Trophoblast cell (in vitro differentiated cells and primary cell): ENCODE measurements at places on chromosomes 2 and 18.

GRCh38 chr2:165373278-165374010, 96.1 kb upstream of the CSRNP3 start:
- H3K27me3 ChIP-seq: no peaks in the 10 kb centered on the region
- no peak for DNase-seq
- H3K27ac ChIP-seq: no peak overlapping the region

DNA sequence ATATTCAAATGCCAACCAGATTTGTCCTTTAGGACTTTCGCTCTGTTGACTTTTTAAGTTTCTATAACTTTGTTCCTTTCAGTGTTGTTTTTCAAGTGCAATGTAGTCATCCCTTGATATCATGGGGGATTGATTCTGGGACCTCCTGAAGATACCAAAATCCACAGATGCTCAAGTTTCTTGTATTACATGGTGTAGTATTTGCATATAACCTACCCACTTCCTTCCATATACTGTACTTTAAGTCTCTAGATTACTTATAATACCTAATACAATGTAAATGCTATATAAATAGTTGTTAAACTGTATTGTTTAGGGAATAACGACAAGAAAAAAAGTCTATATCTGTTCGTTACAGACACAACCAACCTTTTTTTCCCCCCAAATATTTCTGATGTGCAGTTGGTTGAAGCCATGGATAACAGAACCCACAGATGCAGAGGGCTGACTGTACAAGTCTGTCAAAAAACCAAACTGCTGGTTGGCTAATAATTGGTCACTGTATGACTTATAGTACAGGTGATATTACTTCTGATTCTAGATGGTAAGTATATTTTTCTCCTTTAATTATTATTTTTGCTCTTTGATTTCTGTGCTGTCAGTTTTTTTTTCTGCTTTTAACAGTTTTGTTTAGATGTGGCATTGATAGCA, 201.7 kb upstream of the STON1 start:
- no peak overlapping the region for H3K27ac ChIP-seq
- no peak overlapping the region for H3K4me3 ChIP-seq
- H3K36me3 ChIP-seq: no peaks in the 10 kb centered on the region
- no peaks in the 10 kb centered on the region for H3K27me3 ChIP-seq

DNA sequence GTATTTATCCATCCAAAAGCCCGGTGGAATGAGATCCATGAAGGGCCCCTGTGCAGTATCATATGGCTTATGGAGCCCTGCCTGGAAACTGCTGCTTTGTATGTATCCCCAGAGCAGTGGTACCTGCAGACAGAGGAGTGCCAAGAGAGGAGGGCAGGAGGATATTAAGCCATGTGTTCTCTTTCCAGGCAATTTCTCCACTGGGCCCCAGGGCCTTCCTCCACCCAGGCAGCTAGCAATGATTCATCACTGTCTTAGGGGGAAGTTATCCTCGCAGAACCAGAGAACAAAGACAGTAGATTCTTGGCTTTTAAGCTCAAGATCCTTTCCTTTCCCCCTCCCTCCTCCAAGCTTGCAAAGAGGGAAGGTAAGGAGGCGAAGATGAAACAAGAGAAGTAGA, 98.1 kb downstream of the LRRC30 start:
- H3K36me3 ChIP-seq: no peaks in the 10 kb centered on the region
- H3K27me3 ChIP-seq: no peaks in the 10 kb centered on the region
- H3K27ac ChIP-seq: no peak overlapping the region
- no peak for DNase-seq
- H3K4me1 ChIP-seq: peaks cover 9% of the 10 kb centered on the region

- peaks cover 17% of the 10 kb centered on the region for H3K36me3 ChIP-seq
- no peaks in the 10 kb centered on the region for H3K4me1 ChIP-seq
- no peak for DNase-seq
Measured at GRCh38 chr18:80042785-80043184, 8.6 kb downstream of the RBFA start.

GRCh38 chr2:165857876-165858275, 63.8 kb upstream of the GALNT3 start:
- no peaks in the 10 kb centered on the region for H3K36me3 ChIP-seq
- no peaks in the 10 kb centered on the region for H3K4me1 ChIP-seq
- no peak for DNase-seq
- H3K27ac ChIP-seq: no peak overlapping the region

- no peaks in the 10 kb centered on the region for H3K36me3 ChIP-seq
- peaks cover 6% of the 10 kb centered on the region for H3K4me1 ChIP-seq
- H3K27ac ChIP-seq: no peak overlapping the region
Measured at GRCh38 chr2:26615860-26616705, 25.1 kb downstream of the CIB4 start.

- no peaks in the 10 kb centered on the region for H3K27me3 ChIP-seq
- DNase-seq: peak; percentile 50
- H3K4me1 ChIP-seq: no peaks in the 10 kb centered on the region
- no peaks in the 10 kb centered on the region for H3K36me3 ChIP-seq
- no peak overlapping the region for H3K27ac ChIP-seq
- H3K4me3 ChIP-seq: no peak overlapping the region
Measured at GRCh38 chr2:41414486-41415230, 633.2 kb upstream of the PKDCC start.

DNA sequence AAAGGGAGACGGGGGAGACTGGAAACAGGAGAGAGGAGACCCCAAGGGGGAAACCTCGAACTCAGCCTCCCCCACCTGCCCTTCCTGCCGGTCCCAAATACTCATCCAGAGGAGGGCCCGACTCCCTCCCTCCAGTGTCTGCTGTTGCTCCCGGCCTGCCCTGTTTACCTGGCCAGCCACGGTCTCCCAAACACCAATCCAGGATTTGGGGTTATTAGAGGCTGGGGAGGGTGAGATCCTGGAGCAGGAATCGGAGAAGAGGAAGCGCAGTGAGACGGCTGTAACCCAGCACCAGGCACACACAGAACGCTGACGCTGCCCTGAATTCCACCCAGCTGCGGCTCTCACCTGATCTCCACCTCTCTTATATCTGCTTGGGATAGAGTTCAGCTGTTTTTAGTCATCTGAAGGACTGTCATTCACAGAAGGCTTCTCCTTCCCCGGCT, 213.0 kb downstream of the TNS1 start:
- DNase-seq: no peak
- no peaks in the 10 kb centered on the region for H3K36me3 ChIP-seq
- H3K4me3 ChIP-seq: no peak overlapping the region
- H3K27ac ChIP-seq: no peak overlapping the region
- H3K4me1 ChIP-seq: peaks cover 11% of the 10 kb centered on the region

DNA sequence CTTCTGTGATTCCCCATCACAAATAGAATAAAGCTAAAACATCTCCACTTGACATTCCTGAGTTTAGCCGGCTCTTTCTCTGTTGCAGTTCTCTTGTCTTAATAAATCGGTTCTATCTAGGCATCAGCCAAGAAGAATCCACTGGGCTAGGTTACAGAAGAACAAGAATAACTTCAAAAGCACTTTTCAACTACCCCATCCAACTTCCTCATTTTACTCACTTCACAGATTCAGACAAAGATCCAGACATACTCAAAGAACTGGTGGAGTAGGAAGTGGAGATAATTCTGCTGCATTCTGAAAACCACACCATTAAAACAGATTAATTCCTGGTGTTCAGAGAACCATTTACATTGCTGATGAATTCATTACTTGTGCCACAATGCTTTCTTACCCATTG, 9.6 kb upstream of the ALPK2 start:
- H3K27ac ChIP-seq: no peak overlapping the region
- no peaks in the 10 kb centered on the region for H3K36me3 ChIP-seq

GRCh38 chr18:44788334-44788733, 107.6 kb downstream of the SETBP1 start:
- H3K27me3 ChIP-seq: no peaks in the 10 kb centered on the region
- DNase-seq: no peak
- peaks cover 22% of the 10 kb centered on the region for H3K4me1 ChIP-seq
- no peak overlapping the region for H3K27ac ChIP-seq
- no peaks in the 10 kb centered on the region for H3K36me3 ChIP-seq

- no peaks in the 10 kb centered on the region for H3K4me1 ChIP-seq
- DNase-seq: peak; percentile 4
- peaks cover 2% of the 10 kb centered on the region for H3K36me3 ChIP-seq
- H3K27me3 ChIP-seq: no peaks in the 10 kb centered on the region
- H3K27ac ChIP-seq: no peak overlapping the region
- no peak overlapping the region for H3K4me3 ChIP-seq
Measured at GRCh38 chr2:86525421-86526340, 37.6 kb downstream of the CHMP3 start.

DNA sequence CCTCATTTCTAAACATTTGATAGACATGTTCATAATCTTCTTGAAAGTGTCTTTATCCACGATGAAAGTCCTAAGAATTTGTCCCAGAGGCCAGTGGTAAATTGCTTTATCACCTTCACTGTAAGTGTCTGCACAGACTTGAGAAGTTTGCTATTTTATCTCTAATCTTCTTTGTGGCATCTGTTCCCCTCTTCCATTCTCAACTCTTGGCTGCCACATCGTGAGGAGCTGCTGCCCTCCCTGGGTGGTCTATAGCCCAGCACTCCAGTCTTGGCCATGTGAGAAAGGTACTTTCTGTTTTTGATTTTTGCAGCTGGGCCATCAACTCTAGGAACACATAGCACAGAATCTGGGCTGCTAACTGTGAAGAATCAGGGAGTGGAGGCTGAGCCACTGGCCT, 45.5 kb downstream of the SLC14A2 start:
- H3K27ac ChIP-seq: no peak overlapping the region
- no peak for DNase-seq
- H3K36me3 ChIP-seq: no peaks in the 10 kb centered on the region
- H3K27me3 ChIP-seq: no peaks in the 10 kb centered on the region

DNA sequence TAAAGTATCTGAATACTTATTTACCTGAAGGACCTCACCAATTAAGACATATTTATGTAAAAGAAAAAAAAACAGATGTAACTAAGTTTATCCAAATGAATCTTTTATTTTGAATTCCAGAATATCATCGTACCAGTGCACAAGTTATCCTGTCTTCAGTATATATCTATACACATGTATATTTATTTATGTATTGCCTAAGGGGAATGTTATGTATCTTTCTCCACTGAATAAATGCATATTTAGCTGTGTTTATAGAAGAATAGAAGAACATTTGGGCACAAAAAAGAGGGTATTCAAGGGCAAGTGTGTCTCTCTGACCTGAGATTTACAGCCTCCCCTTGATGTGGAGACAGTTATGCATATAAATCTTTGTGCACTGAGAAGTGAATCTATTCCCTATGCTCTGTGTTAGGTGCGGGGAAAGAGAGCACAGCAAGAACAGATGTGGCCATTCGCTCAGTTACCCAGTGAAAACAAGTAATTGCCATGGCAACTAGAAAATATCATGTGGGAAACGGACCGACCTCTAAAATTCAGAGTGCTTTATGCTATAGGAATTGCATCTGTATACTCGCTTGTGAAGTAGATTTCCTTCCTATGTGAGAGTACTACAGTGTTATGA, 39.5 kb upstream of the ASXL3 start:
- H3K36me3 ChIP-seq: no peaks in the 10 kb centered on the region
- no peaks in the 10 kb centered on the region for H3K4me1 ChIP-seq
- H3K27me3 ChIP-seq: no peaks in the 10 kb centered on the region

GRCh38 chr2:102743259-102743658, 18.6 kb upstream of the TMEM182 start:
- no peaks in the 10 kb centered on the region for H3K4me1 ChIP-seq
- no peaks in the 10 kb centered on the region for H3K36me3 ChIP-seq
- no peaks in the 10 kb centered on the region for H3K27me3 ChIP-seq
- no peak overlapping the region for H3K4me3 ChIP-seq
- H3K27ac ChIP-seq: no peak overlapping the region

DNA sequence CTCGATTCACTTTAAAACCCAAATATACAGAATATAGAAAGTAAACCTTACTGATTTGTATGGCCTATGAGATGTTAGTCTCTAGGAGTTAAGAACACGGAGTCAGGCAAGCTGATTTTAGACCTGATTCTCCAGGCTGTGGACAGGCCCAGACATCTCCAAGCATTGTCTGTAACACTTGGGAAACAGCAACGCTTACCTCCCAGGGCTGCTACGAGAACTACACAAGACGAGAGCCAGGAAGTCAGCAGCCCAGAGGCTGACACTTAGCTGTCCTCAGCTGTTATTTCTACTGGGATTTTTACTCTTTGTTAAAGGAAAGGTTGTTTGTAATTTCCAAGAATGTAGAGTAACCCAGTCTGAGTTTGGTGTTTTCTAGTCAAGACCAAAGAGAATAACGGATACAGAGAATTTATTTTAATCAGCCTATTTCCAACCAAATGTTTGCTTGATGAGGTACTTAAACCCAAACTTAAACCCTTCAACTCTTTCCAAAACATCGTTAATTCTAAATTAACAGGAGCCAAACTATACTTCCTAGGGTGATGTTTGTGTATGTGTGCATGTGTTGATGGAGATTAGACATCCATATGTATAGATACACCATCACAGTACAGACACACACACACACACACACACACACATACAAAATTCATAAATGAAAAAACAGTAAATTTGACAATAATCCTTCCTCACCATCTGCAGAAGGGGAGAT, 123.4 kb downstream of the LAMA1 start:
- H3K27ac ChIP-seq: peak overlapping the region; percentile 84
- no peak overlapping the region for H3K4me3 ChIP-seq
- H3K4me1 ChIP-seq: peaks cover 3% of the 10 kb centered on the region
- no peak for DNase-seq
- peaks cover 19% of the 10 kb centered on the region for H3K36me3 ChIP-seq

- no peak overlapping the region for H3K4me3 ChIP-seq
- H3K27ac ChIP-seq: no peak overlapping the region
- no peaks in the 10 kb centered on the region for H3K36me3 ChIP-seq
- DNase-seq: no peak
- no peaks in the 10 kb centered on the region for H3K4me1 ChIP-seq
Measured at GRCh38 chr2:64679673-64680425, 26.1 kb upstream of the SERTAD2 start.

DNA sequence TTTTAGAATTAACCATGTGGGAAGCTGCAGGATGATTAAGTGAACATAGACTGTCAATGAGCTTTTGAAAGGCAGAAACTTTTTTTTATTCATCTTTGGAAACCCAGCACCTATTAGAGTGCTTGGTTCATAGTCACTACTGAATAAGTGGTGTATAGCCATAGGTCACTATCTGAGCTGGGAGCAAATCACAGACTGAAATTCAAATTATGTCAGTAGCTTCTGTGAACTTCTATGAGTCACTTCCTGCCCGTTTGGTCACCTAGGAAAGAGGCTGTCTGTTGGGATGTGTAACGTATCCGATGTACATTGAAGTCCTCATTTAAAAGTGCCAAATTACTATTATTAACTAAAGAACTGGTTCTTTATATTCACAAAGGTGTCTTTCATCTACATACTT, 20.5 kb upstream of the SLC40A1 start:
- no peak for DNase-seq
- no peaks in the 10 kb centered on the region for H3K4me1 ChIP-seq
- no peaks in the 10 kb centered on the region for H3K36me3 ChIP-seq
- H3K27me3 ChIP-seq: no peaks in the 10 kb centered on the region
- H3K27ac ChIP-seq: no peak overlapping the region
